Skeletal muscle tissue (tissue), 5 donors: ENCODE measurements at places on chromosomes 2 and 18. TPM values are rescaled to one million over a fixed set of nuclear protein-coding genes. Genes with fewer than 3 reads are reported as not detected.

FAM136A gene
- total RNA-seq: 35.5 TPM

SRD5A2 gene
- not detected for total RNA-seq

CDH20 gene
- total RNA-seq: 1.0 TPM

KANSL1L gene
- total RNA-seq: 88.2 TPM
